Ascending aorta (tissue), 2 donors: ENCODE measurements at places on chromosomes 6 and 20.

- DNase-seq: no peak
Observed at GRCh38 chr6:34425132-34425497, 754 bp downstream of the RPS10 start.

DNA sequence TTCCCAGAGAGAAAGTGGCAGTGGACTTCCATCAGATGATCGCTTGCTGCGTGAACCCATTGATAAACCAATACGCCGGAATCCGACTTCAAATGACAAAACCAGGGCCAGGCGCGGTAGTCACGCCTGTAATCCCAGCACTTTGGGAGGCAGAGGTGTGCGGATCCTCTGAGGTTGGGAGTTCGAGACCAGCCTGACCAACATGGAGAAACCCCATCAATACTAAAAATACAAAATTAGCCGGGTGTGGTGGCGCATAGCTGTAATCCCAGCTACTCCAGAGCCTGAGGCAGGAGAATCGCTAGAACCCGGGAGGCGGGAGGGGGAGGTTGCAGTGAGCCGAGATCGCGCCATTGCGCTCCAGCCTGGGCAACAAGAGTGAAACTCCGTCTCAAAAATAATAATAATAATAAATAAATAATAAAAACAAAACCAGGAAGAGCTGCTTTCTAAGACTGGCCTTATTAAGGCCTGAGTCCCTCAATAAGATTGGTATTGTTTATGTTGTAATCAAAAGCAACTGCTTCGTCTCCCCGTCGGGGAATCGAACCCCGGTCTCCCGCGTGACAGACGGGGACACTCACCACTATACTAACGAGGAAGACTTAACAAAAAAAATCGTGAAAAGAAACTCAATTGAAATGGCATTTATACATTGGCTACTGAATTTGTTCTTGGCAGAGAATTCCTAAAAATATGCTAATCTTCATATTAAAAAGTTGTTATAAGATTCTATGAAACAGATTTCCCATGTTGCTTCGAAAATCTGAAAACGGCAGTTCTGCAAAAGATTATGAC, 110.2 kb upstream of the ZNF184 start:
- no peak for DNase-seq

DNA sequence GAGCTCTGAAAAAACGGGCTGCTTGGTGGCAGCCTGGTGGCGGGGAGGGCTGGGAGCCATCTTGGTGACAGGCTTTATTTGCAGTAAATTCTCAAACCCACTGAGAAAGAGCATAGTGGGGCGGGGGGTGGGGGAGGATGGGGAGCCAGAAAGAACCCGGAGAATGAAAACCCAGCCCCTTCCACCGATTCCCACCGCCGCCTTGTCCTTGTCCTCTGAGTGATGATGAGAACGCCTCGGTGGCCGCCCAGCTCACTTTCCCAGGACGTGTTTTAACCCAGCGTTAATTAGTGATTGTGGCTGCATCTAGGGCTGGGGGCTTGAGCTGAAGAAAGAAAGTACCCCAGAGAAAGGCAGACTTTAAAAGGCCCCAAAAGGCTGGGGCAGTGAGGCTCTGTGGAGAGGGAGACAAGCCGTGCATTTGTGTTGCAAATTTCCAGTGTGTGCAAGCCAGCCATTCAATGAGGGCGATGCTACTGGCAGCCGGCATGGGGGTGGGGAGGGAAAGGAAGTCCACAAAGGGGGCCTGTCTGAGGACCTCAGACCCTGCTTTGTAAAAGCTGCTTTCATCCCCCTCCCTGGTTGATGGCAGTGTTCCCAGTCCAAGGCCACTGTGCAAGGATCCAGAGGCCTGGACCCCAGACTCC, 6.2 kb upstream of the GHRH start:
- no peak for DNase-seq

- DNase-seq: no peak
Observed at GRCh38 chr20:37977786-37978185, 55.5 kb downstream of the TTI1 start.

DNA sequence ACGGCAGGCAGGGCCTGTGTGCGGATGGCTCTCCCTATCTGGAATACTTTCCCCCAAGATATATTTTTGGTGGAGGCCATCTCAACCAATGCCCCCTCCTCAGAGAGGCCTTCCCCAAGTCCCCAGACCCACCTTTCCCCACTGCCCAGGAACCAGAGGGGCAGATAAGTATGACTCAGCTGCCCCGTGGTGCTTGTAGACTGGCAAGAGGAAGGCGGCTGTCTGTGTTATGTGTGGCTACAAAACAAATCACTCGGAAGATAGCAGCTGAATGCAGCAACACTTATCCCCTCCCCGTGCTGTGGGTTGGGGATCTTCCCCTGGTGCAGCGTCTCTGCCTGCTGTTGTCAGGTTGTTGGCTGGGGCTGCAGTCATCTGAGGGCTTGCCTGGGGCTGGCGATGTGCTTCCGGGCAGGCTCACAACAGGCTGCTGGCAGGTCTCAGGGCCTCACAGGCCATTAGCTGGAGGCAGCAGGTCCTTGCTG, 7.1 kb downstream of the NPEPL1 start:
- DNase-seq: no peak

- DNase-seq: no peak
Observed at GRCh38 chr6:17705428-17705777, 1.3 kb downstream of the NUP153 start.

DNA sequence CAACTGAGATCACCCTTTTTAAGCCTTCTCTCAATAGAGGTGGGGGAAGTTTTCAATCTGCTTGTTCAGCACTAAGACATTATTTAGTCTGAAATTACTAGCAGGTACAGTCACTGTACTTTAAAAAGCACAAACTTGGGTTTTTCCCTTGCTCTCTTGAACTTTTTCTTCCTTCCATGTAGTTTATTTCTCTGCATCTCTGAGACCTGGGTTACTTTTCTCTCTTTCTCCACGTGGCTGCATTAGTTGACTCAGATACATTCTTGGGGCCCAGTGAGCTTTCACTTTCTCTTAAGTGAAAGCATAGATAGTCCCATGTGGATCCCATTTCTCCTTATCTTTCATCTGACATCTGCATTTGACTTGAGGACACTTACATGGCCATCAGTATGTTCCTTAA, 433.9 kb upstream of the MAP3K7 start:
- no peak for DNase-seq
